CD4-positive, alpha-beta T cell treated with Interleukin-17A for 1 hour (primary cell): ENCODE measurements at places on chromosomes 1 and 21.
A peak's percentile ranks its signal among the peaks of the same experiment; 100 is the strongest.

- no peak for DNase-seq
Measured at GRCh38 chr1:6270401-6270800, 9.5 kb upstream of the GPR153 start.

- DNase-seq, result no peak
Measured at GRCh38 chr1:200038325-200038980, 10.9 kb downstream of the NR5A2 start.

- peak; percentile 75 for DNase-seq
Measured at GRCh38 chr1:171644805-171645483, 7.5 kb downstream of the MYOC start.

- DNase-seq, result no peak
Measured at GRCh38 chr1:147207192-147207591, 17.9 kb downstream of the FMO5 start.

- no peak for DNase-seq
Measured at GRCh38 chr1:98965394-98965793, 39.3 kb downstream of the PLPPR5 start.

DNA sequence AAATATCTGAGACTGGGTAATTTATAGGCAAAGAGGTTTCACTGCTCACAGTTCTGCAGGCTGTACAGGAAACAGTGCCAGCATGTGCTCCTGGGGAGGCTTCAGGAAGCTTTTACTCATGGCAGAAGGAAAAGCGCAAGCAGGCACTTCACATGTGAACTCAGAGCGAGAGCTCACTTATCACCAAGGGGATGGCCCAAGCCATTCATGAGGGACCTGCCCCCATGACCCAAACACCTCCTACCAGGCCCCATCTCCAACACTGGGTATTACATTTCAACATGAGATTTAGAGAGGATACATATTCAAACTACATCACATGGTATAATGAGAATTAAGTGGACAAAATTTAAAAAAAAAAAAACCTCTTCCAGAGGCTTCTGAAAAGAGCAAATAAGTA, 13.7 kb downstream of the WASF2 start:
- DNase-seq, result no peak

DNA sequence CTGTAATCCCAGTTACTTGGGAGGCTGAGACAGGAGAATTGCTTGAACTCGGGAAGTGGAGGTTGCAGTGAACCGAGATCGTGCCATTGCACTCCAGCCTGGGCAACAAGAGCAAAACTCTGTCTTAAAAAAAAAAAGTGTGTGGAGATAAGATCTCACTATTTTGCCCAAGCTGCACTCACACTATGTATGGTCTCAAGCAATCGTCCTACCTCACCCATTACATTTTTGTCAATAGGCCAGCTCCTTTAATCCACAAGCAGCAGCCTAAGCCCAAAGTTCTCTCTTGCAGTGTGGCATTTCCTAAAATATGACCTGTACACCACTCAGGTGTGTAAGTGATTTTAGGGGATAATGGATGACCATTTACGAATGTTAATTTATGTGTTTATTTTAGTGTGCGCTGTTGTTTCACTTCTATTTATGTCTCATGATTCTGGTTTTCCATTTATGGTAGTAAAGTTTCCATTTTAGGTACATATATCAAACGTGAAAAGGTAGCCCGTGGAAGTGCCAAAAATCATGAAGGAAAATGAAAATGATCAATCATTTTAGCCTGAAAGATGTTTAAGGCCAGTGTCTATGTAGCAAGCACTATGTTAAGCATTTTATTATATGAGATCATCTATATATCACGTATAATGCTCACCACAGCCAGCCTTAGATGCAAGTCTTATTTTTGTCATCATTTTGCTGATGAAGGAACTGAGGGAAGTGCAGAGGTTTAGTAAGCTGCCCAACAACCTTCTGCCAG, 5.6 kb downstream of the LCK start:
- DNase-seq, result peak; percentile 41

GRCh38 chr1:159468321-159468720, 28.8 kb downstream of the OR10J1 start:
- no peak for DNase-seq

DNA sequence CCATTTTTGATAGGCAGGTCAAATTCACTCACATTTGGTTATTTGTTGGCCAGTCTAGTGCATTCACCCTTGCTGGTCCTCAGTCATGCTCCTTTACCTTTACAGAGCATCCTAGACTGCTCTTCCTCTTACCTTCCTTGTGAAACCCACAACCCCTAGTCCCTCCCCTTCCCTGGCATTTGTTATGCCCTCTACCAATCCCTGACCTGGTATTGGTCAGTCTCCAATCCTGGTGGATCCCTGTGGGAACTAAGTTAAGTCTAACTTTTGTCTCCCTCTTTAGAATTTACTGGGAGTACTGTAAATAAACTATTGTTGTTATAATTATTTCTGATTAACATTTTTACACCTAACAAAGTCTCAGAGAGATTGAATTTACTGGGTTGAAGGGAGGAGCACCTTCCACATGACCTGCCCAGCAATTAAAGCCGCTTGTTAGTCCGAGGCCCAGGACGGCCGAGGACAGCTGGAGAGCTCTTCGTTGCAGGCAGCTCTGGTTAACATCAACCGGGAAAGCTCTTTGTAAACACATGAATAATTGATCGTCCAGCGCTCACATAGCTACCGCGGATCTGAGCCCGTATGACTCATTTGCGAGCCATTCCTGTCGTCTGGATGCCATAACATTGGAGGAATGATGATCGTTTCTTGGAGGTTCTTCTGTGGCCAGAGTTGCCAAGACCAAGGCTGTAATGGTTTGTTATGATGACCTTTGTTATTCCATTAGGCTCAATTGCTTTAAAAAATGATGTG, 31.9 kb downstream of the MTARC1 start:
- DNase-seq, result no peak

DNA sequence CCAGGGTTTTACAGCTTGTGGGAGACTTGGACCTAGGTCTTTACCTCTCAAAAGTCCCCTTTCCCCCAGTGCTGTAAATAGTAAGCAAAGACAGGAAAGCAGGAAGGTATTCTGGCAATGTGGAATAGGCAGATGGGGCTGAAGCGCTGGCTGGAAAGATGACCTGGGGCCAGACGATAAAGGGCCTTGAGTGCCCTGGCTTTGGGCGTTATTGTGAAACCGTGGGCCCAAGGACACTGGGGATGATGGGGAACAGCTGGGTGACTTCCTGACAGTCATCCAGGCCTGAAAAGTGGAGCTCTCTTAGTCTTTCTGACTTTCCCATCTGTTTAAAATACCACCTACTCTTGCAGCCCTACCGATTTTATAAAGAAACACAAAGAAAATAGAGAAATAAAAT, 16.3 kb downstream of the URB2 start:
- no peak for DNase-seq

DNA sequence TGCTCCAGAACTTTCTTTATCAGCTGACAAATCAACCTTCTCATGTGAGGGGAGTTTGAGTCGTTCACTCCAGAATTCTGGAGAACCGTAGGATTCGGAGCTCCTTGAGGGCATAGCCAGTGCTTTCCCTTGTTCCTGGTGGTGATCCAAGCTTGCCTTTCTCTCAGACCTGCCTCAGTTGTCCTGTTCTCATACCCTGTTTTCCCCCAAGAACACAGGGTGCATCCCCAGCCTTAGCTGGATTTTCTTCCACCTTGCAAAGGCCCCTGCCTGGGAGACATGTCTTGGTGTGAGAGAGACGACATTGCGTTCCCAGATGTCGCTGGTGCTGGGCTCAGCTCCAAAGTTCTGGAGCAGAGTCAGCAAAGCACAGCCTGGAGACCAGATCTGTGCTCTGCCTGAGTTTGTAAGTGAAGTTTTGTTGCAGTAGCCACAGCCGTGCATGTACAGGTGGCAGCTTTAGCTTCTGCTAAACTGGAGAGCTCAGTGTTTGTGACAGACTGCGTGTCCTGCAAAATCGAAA, 40.0 kb downstream of the ABCG1 start:
- DNase-seq, result no peak

DNA sequence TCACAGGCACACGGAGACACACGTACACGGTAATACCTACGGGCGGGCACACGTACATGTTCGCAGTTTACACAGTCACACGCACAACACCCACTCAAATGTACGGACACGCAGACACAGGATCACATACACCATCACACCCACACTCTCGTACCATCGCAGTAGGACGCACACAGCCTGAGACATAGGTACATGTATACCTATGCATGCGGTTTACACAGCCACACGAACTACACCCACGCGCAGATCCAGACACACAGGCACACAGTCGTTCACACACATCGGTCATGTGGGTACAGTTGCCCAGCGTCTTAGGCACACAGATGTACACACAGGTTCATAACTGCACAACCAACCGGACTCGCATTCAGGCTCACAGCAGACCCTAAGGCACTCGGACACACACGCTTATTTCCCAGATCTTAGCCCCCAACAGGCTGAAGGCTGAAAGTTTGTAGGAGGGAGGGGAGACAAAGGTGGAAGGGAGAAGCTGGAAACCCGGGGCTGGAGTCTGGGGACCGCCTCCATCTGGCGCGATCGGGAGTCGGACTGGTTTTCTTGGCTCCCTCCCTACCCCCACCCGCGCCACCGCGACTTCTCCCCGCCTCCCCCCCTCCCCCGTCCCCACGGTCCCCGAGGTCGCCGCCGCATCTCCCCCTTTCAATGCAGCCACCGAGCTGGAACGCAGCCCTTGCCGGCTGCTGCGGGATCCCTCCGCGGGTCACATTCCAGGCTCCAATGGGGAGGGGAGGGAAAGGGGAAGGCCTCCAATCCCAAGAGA, 51.9 kb upstream of the SYNC start:
- DNase-seq, result peak; percentile 58

- DNase-seq, result peak; percentile 28
Measured at GRCh38 chr21:35026153-35026500, 23.0 kb downstream of the RUNX1 start.

DNA sequence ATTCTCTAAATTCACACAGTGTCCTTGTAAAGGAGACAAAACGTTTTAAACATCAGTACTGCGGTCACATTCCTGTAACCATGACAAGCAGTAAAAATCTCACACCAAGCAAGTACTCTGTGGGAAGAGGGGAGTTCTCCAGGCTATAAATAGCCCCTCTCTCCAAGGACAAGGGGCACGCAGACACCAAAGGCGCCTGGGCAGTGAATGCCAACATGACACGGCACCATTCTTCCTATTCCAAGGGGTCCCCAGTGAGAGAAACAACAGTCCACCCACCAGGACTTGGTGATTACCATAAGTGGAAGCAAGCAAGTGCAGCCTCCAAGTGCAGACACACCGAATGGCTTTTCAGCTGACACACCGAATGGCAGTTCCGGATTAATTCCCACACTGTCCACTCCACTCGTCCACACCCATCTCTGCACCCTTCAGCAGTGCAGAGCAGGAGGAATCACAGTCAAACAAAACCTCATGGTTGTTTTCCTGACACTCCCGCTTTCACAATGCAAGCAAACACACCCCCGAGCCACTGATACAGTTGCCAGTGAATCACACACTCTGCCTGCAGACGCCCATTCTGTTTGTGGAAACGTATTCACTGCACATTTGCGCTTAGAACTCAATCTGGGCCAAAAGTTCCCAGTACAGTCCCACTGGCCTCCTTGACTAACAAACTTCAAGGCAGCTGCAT, 1.8 kb downstream of the PTTG1IP start:
- no peak for DNase-seq

GRCh38 chr21:44681861-44682579, at the start of gene KRTAP12-1:
Gene KRTAP12-1 (minus strand): TSS chr21:44682163. CDS start chr21:44682123, 40 bp downstream.
- DNase-seq, result no peak

- DNase-seq, result no peak
Measured at GRCh38 chr1:18800258-18800657, 59.2 kb downstream of the TAS1R2 start.

DNA sequence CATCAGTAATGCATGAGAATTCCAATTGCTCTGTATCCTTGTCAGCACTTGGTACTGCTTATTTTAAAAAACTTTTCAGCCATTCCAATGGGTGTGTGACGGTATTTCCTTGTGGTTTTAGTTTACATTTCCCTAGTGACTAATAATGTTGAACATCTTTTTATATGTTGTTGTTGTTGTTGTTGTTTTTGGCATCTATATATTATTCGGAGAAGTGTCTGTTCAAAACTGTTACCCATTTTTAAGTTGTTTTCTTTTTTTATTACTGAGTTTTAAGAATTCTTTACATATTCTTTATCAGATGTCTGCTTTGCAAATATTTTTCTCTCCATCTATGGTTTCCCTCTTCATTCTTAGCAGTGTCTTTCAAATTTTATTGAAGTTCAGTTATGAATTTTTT, 231.1 kb upstream of the POU3F1 start:
- DNase-seq, result no peak

DNA sequence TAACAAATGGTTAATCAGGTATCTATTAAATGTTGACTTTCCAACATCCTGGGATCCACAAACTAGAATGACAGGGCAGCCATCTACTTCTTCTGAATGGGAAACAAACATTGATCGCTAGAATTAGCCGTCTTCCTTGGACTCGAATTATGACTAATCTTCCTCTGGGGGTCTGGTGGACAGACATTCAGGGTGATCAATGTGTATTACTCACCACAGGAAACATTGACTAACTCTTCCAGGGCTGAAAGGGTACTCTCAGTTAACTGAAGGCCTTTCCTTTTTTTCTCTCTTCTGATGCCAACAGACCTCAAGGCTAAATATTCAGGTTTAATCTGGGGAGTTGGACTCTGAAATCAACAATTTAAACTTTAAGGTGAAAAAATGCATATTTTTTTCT, 9.5 kb downstream of the NOL9 start:
- DNase-seq, result no peak

GRCh38 chr1:246306415-246307037, 200.6 kb downstream of the SMYD3 start:
- DNase-seq, result no peak

GRCh38 chr1:193634876-193635275, 448.5 kb upstream of the B3GALT2 start:
- no peak for DNase-seq

- DNase-seq, result no peak
Measured at GRCh38 chr1:27405074-27405473, 12.7 kb downstream of the GPR3 start.

GRCh38 chr1:113616156-113616555, 143.1 kb downstream of the PHTF1 start:
- no peak for DNase-seq

DNA sequence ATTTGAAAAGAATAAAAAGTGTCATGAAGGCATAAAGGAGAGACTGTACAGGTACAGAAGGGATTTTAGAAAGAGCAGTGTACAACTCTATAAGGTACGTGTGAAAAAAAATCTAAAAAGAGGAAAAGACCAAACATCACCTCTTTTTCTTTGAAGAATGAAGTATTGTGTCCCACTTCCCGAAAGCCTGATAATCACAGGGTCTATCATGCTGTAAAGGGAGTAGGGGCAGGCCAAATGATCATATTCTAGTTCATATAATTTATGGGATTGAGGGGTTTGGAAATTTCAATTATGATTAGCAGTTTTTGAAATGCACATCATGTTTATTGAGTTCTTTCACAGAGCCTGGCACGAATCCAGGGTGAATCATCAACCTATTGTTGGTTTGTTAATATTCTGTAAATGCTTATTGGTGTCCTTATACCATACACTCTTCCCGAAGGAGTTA, 910 bp upstream of the RERE start:
- DNase-seq, result no peak

DNA sequence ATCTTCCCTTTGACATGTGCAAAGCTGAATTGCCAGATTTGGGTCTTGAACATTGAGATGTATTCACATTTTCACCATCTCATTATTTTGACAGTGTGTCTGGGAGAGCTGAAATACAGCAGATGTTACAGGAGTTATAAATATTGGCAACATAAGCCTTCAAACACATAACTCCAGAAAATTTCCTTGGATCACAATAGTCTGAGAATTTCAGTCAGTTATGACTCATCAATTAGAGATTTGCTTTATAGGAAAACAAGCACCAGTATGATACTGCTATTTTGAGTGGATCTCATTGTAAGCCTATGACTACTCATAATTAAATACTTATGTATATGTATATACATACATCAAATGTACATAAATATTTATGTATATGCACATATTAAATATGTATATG, 1171.8 kb downstream of the AMY1C start:
- DNase-seq, result no peak
